ENCODE measurements at places on chromosomes 2 and 18.

DNA sequence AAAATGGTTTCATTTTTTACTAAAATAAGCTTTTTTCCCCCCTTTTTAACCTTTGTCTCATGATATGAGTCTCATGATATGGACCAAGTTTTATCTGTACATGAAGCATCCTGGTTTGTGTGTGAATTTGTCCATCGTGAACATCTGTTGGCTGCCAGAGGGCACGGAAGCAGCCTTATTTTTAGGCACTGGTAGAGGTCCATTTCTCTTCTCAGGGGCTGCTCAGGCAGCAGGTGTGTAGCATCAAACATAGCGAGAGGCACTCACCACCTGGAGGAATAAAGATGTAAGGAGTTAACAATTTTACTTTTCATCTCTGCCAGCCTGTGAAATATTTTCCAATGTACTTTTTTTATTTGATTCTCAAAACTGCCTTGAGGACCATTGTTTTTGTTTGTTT, 134.5 kb downstream of the RHBDD1 start:
- DNase-seq = peak; percentile 24

DNA sequence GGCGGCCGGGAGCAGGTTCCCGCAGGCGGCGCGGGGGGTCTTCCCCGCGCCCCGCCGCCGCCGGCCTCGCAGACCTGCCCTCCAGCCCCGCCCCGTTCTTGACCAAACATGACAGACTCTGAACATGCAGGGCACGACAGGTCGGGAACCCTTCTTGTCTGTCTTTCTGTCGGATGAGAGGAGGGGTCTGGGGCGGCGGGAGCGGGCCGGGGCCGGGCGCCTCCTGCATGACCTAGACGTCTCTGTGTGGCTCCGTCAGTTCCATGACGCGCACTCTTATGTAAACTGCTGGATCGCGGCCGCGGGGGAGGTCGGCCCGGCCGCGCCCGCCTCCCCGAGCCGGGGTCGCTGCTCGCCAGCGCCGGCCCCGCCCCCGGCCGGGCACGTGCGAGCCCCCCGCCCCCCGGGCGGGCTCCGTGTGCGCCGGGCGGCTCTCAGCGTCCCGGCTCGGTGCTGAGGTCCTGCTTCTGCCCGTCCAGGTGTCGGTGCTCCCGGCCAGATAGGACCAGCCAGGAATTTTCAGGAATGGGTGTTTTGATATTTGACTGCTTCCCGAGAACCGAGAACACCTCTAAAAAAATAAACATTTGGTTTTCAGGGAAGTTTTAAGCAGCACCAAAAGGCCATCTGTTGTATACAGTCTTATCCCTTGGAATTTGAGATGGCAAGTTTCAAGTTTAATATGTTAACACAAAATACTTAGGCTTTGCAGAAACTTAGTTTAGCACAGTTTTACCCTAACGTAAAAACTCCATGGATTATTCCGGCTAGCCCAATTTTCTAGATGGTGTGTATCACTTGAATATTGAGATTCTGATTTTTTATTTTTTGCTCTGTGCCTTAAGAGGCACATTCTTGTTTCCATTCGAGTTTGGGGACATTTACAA, 733 bp downstream of the ZC3H6 start:
- DNase-seq = peak; percentile 59

- no peak for DNase-seq
Measured at GRCh38 chr2:1125217-1125616, 174.6 kb downstream of the SNTG2 start.

- DNase-seq = no peak
Measured at GRCh38 chr18:42137693-42138375, 182.8 kb downstream of the PIK3C3 start.

GRCh38 chr2:237758185-237758584, 40.4 kb upstream of the RBM44 start:
- DNase-seq = no peak

DNA sequence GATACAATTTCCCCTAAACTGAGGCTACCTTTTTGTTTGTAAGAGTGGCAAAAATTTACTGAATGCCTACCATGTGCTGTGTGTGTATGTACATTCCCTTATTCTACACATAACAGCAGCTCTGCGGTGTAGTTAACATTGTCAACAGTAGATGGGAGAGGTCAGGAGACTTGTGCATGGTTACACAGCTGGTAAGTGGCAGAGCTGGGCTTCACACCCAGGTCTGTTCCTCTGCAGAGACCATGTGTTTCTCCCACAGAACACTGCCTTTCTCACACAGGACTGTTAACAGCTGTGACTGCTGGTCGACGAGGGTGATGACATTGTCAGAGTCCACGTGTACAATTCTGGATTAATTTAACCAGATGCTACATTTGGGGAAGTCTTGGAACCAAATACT, 49.1 kb downstream of the EML6 start:
- no peak for DNase-seq

GRCh38 chr2:58475756-58476155, 234.6 kb upstream of the FANCL start:
- no peak for DNase-seq

GRCh38 chr2:9474361-9475057, at the start of gene IAH1:
IAH1 (plus strand) TSS chr2:9474551; CDS start chr2:9474567, 16 bp downstream.
- no peak for DNase-seq

GRCh38 chr18:55400590-55401541, 187.1 kb downstream of the TCF4 start:
- no peak for DNase-seq

DNA sequence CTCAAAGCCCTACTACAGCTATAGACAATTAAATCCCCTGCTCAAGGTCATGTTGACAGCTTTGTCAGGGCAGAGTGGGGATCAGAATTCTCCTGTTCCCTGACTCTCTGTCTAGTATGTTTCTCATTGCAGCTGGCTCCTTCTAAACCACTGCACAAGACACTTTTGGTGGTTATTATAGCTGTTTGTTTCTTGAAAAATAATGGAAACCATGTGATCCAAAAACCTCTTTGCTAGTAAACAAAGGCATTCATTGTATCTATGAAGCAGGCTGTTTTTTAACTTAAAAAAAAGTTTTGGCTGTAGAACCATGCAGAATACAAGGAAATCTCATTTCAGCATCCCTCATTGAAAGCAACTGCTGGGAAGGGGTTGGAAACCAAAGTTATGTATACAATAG, 352.5 kb upstream of the EPHA4 start:
- no peak for DNase-seq

DNA sequence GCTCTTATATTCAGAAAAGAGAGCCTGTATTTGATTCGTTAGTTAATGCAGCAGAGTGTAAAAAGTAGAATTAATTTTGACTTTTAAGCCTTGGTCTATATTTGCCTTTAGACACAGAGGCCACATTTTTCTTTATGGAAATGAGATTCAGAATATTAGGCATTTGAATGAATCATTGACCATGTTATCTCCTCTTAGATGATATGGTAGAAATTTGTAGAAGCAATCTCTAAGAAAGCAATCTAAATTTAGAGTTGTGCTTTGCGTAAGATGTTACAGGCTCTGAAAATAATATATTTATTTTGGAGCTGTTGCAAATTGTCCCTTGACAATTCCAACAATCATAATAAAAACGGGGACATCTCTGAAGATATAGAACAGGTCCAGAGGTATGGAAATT, 68.3 kb upstream of the ST6GAL2 start:
- no peak for DNase-seq

DNA sequence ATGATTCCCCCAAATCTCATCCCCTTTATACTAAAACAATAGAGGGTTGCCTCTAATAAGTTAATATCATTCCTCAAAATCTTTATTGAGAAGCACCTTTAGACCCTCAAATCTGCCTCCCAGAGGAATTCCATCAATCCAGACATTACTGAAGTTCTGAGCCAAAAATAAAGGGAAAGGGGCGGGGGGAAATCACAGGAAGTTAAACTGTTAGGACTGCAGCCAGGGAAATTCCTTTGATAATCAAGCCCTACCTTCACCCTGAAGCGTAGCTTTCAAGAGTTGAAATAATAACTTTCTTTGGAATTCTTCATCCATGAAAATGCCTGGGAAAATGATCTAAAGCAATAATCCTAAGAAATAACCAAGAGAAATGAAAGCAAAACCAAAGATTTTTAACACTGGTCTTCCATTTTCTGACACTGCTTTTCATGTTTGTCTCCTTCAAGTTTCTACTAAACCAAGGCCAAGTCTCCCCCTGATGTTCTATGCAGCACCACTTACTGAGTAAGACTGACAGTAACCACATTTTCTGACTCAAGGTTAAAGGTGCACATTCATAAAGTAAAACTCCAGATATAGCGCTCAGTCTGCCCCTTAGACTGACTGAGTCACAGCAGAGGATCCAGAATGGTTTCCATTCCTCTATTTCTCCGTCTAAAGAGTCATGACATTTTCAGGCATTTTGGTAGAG, 78.2 kb downstream of the TCF4 start:
- peak; percentile 33 for DNase-seq

GRCh38 chr2:84939426-84940087, 31.4 kb upstream of the KCMF1 start:
- peak; percentile 99 for DNase-seq

- DNase-seq = no peak
Measured at GRCh38 chr2:216507220-216508160, 8.8 kb downstream of the RPL37A start.

DNA sequence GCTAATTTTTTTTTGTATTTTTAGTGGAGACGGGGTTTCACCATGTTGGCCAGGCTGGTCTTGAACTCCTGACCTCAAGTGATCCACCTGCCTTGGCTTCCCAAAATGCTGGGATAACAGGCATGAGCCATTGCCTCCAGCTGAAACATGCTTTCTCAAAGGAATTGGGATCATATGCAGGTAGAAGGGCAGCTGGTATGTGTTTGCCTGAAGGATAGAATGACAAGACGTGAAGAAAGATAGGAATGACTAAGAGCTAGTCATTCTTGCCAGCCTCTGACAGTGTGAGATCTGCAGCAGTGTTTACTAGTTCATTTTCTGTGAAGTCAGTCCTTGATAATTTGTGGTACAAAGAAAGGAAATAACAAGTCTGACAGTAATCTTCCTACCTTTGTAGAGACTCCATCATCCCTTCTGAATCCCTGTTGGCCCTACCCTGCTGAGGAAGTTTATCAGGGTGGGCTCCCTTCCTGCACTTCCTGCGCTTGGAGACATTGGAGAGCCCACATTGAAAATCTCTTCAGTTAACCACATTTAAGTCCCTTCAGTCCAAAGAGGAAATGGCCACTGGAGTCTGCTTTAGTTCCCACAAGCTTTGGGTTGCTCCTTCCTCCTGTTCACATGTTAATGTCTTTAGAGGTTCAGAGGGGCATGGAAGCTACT, 14.7 kb downstream of the CFLAR start:
- DNase-seq = no peak

- no peak for DNase-seq
Measured at GRCh38 chr18:27033722-27034121, 151.4 kb downstream of the CHST9 start.

- DNase-seq = no peak
Measured at GRCh38 chr2:220365023-220365422, 737.6 kb downstream of the SLC4A3 start.

DNA sequence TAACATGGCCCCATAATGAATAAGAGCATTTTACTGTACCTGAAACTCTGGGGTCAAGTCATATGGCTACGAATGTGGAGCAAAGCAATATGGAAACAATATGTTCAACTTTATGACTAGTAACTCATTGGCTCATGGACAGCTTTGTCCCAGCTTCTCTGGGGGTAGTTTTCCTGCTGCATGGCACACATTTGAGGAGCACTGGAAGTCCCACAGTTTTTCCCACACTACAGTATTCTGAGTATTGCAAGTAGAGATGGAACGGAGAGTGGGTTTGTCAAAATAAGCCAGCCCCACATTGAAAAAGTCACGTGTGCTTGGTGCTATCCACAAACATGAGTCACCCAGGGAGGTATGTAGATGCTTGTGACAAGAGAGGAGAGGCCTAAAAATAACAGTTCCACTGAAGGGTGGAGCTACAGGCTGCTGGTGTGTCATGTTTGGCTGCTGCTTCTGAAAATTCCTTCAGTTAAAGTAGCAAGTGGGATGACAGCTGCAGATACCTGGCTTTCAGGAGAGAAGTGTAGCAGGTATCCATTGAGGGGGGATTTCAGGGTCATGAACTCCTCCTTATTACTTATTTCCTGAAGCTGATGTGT, 48.2 kb upstream of the CTAGE1 start:
- DNase-seq = no peak

- no peak for DNase-seq
Measured at GRCh38 chr2:84970210-84970867, 622 bp upstream of the KCMF1 start.

- DNase-seq = no peak
Measured at GRCh38 chr2:54725343-54726099, 2.1 kb downstream of the EML6 start.

DNA sequence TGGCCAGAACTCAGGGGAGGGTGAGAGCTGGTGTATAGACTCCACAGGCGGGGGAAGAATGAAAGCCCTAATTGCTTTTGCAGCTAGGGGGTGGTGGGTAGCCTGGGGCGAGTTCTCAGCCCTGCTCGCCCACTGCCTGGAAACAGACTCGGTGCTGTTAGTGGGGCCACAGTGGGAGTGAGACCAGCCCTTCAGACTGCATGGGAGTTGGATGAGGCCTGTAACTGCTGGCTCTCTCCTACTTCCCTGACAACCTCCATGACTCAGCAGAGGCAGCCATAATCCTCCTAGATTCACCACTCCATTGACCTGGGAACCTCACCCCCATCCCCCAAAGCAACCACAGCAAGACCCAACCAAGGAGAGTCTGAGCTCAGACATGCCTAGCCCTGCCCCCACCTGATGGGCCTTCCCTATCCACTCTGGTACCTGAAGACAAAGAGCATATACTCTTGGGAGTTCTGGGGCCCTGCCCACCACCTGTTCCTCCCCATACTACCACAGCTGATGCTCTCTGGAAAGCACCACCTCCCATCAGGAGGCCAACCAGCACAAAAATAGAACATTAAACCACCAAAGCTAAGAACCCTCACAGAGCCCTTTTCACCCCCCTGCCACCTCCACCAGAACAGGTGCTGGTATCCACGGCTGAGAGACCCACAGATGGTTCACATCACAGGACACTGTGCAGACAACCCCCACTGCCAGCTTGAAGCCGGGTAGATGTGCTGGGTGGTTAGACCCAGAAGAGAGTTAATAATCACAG, 226.3 kb downstream of the EIPR1 start:
- DNase-seq = peak; percentile 30

DNA sequence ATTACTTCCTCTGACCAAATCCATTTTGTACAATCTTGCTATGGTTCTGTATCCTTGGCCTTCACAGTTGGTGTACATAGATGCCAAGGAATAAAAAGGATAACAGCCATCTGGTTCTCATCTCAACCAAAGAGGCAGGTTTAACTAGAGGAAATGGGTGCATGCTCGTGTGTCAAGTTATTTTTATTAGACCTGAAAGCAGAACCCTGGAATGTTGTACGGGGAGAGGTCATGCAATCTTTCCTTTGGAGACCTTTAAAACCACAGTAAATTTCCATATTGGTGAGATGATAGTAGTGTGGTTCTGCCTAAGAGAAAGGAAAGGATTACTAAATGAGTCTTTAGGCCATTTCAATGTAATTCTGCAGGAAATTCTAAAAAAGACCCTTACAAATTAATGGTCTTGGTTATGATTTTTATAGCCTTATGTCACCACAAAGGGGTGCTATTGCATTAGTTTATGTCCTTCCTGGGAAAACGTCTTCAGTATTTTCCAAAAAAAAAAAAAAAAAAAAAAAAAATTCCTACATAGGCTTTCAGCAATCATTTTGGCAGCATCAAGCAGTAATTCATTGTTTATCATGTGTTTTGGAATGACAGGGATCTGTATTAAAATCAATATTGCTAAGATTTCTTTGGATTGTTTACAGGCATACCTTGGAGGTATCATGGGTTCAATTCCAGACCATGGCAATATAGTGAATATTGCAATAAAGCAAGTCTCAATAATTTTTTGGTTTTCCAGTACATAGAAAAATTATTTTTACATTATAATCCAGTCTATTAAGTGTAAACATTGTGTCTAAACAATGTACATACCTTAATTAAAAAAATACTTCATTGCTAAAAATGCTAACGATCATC, 270.8 kb downstream of the NYAP2 start:
- no peak for DNase-seq
